Fibroblast of lung (primary cell): ENCODE measurements at places on chromosomes 7 and 10. TPM values are rescaled to one million over a fixed set of nuclear protein-coding genes. Genes with fewer than 3 reads are reported as not detected.

The CISD1 gene
- total RNA-seq: 14.0 and 14.4 TPM in 2 replicates

The GJC3 gene
- total RNA-seq: not detected in 2 replicates

The LRGUK gene
- total RNA-seq: under 0.01 and 0.17 TPM in 2 replicates

The BTBD16 gene
- total RNA-seq: not detected in 2 replicates

The HOXA7 gene
- 1.0 and 1.2 TPM in 2 replicates for total RNA-seq

The LEP gene
- 0.26 and 2.8 TPM in 2 replicates for total RNA-seq

The ZC3HAV1 gene
- 24.7 and 24.8 TPM in 2 replicates for total RNA-seq

The CALN1 gene
- not detected in 2 replicates for total RNA-seq

The AKR1C8 gene
- total RNA-seq: not detected in 2 replicates

The GTF2IRD2 gene
- total RNA-seq: 5.6 and 8.2 TPM in 2 replicates

The ERVW-1 gene
- not detected in 2 replicates for total RNA-seq

The FFAR4 gene
- total RNA-seq: not detected in 2 replicates

The CUL2 gene
- total RNA-seq: 21.3 and 22.8 TPM in 2 replicates

The NEUROG3 gene
- total RNA-seq: not detected in 2 replicates

The PSTK gene
- 5.9 and 6.4 TPM in 2 replicates for total RNA-seq
